Inflammatory macrophage treated with lipopolysaccharide for 4 hours (primary cell): ENCODE measurements at places on chromosomes 16 and 17.

DNA sequence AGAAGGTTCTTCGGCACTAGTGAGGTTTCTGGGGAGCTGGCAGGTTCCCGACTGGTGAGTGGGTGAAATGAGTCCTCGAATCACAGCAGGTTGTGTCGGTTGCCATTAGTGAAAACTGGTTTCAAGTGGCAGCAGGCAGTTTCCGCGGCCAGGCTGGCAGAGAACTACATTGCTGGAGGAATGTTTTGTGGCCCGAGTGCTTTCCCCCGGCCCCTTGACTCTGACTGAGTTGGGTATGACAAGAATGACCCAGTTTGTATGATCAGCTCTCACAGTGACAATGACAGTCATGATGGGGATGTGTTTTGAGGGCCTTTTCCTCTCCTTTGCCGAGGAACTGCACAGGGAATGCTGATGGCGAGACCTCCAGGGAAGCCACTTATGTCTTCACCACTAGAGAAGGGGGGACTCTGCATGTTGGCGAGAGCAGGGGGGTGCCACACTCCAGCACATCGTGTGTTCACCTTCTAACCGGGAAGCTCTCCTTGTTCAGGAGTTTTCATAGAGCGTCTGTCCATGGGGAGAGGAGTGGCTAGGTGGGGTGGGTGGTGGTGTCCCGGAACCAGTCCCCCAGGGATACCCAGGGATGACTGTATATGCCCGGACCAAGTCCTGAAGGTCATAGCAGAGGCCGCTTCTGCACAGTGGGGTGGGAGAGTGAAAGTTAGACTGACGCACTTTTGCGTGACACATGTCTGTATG is 206.0 kb upstream of the CHMP6 start:
- no peak for DNase-seq

DNA sequence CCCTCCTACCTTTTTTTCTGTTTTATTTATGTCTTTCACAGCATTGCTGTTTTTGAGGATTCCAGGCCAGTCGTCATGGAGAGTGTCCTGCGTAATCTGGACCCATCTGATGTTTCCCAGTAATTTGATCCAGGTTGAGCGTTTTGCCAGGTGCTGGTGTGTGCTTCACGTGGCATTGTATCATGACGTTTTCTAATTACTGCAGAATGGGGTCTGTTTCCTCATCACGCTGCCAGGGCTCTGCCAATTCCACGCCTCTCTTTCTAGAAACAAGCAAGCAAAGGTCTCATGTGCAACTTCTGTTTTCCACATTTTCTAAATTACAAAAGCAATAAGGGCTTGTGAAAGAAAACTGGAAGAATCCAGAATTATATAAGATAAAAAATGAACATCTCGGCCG is 28.3 kb upstream of the BHLHA9 start:
- peak; percentile 85 for DNase-seq

DNA sequence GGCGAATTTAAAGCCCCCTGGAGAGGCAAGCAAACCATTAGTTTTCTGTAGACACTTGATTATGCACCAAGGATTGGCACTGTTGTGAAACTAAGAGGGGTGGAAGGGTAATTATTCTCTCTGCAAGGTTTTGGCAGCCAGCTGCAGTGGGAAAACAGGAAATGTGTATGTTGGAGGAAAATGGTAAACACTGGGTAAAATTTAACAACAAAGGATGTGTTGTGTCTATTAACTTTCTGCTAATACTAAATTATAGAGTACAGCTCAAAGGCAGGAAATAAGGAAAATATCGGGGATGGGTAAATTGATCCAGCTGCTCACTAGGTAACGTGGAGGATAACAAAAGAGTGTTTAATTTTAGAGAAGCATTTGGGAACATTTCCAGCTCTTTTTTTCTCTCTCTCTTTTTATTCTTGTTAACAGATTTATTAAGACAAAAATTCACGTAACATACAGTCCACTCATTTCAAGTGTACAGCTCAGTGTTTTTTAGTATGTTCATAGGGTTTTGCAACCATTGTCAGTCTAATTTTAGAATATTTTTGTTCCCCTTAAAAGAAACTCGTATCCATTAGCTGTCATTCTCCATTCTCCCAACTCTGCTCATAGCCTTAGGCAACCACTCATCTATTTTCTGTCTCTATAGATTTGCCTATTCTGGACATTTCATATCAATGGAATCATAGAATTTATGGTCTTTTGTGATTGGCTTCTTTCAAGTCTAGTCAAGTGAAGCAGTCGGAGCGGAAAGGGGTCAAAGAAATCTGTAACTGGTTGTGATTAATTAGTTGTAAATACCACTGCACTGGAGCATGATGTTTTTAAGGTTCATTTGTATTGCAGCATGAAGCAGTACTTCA is 41.8 kb downstream of the TANGO6 start:
- no peak for DNase-seq

DNA sequence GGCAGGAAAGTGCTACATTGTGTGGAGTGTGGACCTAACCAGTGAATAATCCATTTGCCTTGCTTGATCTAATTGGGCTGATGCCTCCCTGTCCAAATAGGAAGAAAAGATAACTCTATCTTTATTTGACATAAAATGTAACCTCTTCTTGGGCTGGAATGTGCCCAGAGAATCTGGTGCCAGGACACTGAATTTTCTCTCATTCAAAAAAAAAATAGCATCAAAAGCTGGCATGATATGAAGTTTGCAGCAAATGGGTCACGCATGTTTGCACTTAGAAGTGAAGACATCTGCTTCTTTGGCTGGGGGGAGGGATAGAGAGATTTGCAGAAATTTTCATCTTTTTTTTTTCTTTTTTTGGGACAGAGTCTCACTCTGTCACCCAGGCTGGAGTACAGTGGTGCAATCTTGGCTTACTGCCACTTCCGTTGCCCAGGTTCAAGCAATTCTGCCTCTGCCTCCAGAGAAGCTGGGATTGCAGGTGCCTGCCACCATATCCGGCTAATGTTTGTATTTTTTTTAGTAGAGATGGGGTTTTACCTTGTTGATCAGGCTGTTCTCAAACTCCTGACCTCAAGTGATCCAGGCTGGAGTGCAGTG is 478.2 kb upstream of the EEF2KMT start:
- no peak for DNase-seq

DNA sequence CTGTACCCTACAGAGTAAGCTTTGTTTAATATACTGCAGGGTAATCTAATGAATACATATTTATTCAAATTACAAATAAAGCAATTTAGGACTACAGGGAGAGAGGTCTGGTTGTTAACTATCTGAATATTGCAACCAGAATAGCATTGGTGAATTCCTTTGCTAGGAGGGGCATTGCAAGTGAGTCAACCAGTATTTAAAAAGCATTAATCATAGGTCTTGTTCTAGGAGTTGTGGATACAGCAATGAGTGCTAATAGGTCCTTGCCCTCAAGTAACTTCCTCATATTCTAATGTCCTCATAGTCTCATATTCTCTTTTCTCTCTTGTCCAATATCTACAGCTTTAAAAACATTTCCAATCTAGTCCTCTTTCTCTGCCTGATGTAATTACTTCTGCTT is 531.4 kb downstream of the CDH11 start:
- DNase-seq: no peak

DNA sequence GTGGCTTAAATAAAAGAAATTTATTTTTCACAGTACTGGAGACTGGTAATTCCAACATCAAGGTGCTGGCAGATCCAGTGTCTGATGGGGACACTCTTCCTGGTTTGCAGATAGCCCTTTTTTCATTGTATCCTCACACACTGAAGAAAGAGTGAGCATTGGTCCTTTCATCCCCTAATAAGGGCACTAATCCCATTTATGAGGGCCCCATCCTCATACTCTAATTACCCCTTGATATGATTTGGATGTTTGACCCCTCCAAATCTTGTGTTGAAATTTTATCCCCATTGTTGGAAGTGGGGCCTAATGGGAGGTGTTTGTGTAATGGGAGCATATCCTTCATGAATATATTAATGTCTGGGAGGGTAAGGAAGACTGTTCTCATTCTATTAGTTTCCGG is 9.4 kb upstream of the FAM20A start:
- no peak for DNase-seq
